ENCODE measurements at places on chromosomes 3 and 15.

GRCh38 chr3:120498556-120499346 is 48.0 kb upstream of the FSTL1 start:
- DNase-seq: peak; percentile 15

- no peak for DNase-seq
Observed at GRCh38 chr3:38616111-38616510, 33.4 kb downstream of the SCN5A start.

DNA sequence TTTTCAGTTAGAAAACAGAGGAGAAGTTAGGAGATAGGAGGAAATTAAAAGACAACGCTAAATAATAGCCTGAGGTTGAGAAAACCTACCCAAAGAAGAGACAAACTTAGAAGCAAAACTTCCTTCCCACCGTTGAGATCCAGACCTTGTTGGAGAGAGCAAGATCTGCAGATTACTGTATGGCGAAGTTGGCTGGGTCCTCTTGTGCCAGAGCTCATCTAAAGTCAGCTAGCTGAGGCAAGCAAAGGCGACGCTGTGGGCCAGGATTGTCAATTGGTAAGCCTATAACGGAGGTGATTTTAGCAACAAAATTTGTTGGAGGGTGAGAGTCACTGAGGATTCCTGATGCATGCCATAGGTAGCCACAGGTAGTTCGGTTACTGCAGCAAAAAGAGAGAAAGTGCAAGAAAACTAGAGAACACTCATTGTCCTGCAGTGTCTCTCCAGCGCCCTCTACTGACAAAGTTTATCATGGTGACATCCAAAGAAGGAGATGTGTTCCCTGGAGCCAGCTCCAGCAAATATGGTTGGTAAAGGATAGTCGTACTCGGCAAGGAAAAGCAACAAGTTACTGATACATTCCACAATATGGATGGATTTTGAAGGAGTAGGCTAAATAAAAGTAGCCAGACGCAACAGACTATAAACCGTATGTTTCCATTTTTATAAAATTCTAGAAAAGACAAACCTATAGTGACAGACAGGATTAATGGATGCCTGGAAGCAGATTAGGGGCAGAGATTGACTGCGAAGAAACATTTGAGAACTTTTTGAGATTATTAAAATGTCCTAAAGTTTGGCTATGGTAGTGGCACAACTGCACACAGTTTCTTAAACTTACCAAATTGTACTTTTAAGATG is 9.8 kb upstream of the OR5K4 start:
- peak; percentile 62 for DNase-seq

GRCh38 chr3:155347901-155348300 is 54.4 kb upstream of the STRIT1 start:
- DNase-seq: no peak

- no peak for DNase-seq
Observed at GRCh38 chr3:39443530-39443929, 23.9 kb upstream of the MOBP start.

- DNase-seq: no peak
Observed at GRCh38 chr3:69848113-69848512, 108.8 kb downstream of the MITF start.

- no peak for DNase-seq
Observed at GRCh38 chr15:51798281-51798680, 31.2 kb upstream of the TMOD3 start.

DNA sequence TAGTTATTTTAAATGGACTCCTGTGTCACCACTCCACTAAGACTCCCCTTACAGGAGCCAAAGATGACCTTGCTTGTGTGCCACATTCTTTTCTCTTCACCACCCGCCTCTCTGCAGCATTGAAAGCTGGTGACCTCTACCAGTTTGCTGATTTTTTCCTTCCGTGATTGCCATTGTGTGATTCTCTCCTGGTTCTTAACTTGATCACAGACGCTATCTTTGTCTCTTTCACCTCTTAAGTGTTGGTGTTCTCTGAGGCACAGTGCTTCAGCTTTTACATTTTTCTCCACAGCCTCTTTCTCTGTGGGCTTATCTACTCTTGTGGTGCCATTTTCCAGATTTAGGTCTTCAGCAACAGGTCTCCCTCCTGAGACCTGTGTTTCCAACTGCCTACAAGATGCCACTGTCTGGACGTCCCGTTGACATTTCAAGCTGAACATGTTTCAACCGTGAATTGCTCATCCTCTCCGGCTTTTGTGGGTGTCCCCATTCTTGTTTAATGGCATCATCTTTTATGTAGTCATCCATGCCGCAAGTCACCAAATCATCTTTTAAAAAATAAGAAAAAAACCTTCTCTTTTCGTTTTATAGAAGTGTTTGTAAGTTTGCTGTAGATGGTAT is 26.5 kb downstream of the IQGAP1 start:
- DNase-seq: no peak

DNA sequence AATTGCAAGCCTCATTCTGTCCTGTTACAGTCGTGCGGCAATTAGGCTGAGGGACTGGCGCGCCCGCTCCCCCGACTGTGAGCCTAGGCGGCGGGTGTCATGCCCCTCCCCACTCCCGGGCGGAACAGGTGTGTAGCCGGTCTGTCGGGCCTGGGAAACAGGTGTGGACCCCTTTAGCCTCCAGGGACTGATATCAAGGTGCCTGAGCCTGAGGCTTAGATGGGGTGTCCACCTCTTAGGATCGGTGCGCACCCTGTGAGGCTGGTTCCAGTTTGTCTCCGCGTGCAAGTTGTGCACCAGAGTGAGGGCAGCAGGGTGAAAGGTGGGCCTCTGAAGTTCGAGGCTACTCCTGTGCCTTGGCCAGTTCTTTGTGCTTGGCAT is 686 bp downstream of the VPS8 start:
- no peak for DNase-seq

- no peak for DNase-seq
Observed at GRCh38 chr15:88497109-88497765, 29.7 kb downstream of the MRPS11 start.

DNA sequence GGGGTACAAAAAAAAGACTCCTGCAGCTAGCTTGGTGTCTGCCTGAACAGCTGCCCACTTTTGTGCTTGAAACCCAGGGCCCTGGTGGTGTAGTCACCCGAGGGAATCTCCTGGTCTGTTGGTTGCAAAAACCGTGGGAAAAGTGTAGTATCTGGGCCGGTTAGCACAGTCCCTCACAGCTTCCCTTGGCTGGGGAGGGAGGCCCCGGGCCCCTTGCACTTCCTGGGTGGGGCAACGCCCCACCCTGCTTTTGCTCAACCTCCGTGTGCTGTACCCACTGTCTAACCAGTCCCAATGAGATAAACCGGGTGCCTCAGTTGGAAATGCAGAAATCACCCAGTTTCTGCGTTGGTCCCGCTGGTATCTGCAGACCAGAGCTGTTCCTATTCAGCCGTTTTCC is 211.7 kb upstream of the ZPLD1 start:
- no peak for DNase-seq

- DNase-seq: no peak
Observed at GRCh38 chr3:63595221-63595620, 57.3 kb upstream of the SNTN start.

- DNase-seq: no peak
Observed at GRCh38 chr15:69940441-69941300, 157.0 kb downstream of the TLE3 start.

DNA sequence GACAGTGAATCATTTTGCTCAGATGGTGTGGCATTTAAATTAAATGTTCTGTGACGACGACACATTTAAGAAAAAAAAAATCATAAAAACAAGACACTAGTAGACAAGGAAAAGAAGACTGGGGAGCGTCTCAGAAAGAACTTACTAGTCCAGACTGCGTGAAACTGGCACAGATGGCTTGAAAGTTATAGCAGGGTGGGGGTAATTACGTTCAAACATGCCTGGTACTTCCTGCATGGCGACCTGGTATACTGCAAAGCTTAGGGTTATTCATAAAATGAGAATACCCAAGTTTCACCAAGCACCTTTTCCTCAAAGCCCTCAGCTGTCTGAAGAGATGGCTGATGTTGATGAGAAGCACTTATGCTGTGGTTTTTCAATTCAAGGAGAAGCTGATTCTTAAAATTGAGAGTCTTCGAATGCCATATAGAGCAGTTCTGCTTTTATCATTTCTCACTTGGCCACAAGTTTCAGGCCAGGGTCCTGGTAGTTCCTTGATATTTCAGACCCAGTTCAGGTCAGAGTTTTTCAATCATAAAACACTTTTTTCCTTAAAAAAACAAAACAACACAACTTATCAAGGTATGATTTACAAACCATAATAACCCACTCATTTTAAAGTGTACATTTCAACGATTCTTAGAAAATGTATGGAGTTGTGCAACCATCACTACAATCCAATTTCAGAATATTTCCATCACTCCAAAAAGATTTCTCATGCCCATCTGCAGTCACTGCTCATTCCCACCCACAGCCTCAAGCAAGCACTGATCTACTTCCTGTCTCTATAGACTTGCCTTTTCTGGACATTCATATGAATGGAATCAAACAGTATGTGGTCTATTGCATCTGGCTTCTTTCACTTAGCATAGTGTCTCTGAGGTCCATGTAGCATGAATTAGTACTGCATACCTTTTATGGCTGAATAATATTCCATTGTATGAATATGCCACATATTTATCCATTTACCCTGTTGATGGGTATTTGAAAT is 24.7 kb downstream of the PCOLCE2 start:
- DNase-seq: no peak

- no peak for DNase-seq
Observed at GRCh38 chr3:133488785-133489367, 84.6 kb upstream of the CDV3 start.

DNA sequence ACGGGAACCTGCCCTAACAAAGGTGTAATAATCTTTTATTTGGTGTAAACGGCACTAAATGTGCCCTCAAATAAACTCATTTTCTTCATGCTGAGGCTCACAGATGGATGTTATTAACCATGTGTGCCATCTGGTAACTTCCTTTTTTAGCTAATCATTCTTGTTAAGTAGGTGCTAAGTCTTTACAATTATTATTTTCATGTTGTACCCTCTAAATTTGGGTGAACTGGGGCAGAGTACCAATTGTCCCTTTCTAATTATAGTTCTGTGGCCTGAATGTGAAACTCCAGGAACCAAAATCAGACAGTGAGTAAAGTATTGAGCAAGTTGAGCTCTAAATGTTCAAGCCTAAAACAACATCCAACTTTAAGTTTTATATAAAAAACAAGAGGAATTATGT is 220.7 kb upstream of the CADM2 start:
- DNase-seq: no peak

DNA sequence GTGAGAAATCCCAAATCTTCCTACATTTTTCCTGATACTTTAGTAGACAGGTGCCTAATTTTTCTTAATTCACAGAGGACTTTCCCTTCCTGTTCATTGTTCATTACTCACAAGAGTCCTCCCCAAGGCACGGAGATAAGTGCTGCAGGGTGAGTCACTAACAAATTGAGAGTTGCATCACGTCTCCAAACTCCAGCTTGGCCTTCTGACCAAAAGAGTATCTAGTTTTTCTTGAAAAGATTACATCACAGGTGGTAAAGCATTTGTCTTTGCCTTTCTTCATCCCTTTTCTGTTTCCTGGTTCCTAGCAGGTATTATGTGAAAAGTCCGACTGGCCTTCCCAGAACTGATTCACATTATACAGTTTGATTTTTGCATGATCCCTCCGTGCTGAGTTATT is 24.9 kb upstream of the RASGRP1 start:
- no peak for DNase-seq

DNA sequence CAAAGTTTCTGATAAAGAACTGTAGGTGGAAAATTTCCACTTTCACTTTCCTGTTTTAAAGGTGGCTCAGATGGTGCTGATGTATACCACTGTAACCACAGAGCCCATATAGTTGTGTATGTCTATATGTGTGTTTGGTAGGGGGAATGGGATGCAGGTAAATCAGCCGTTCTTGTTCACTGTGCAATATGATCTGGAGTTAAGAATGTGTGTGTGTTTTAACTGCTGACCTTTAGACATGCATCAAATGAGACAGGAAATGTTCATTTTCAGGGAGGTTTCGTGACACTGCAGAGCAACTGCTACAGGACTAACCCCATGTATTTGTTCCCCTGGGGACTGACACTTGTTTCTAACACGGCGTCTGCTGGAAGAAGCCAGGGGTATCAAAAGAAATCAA is 180.5 kb downstream of the TAFA4 start:
- no peak for DNase-seq

Measured in HEK293T (cell line).